ENCODE measurements at places on chromosomes 3 and 15. TPM values are rescaled to one million over a fixed set of nuclear protein-coding genes. Genes with fewer than 3 reads are reported as not detected.

The SLC12A8 gene
- 15.5 TPM for total RNA-seq

The SLC12A1 gene
- total RNA-seq: under 0.01 TPM

The DISP2 gene
- total RNA-seq: 0.36 TPM

The ZCWPW2 gene
- total RNA-seq: 1.7 TPM

The SLC2A2 gene
- not detected for total RNA-seq

The GXYLT2 gene
- 47.8 TPM for total RNA-seq

The LRRC15 gene
- 10.0 TPM for total RNA-seq

The KLF15 gene
- total RNA-seq: 3.2 TPM

The ALS2CL gene
- total RNA-seq: 0.16 TPM

The ARL13B gene
- 14.6 TPM for total RNA-seq

The VEPH1 gene
- total RNA-seq: 27.4 TPM

The IL20RB gene
- total RNA-seq: 3.9 TPM

The ZNF80 gene
- not detected for total RNA-seq

The ALDH1L1 gene
- total RNA-seq: 0.18 TPM

The CNTN6 gene
- total RNA-seq: 1.3 TPM

The HCN4 gene
- total RNA-seq: not detected

The EBLN2 gene
- 5.8 TPM for total RNA-seq

The CORO2B gene
- 8.1 TPM for total RNA-seq

The STRIT1 gene
- not detected for total RNA-seq

The CACNA2D3 gene
- total RNA-seq: not detected

The C3orf49 gene
- total RNA-seq: not detected

The DOCK3 gene
- total RNA-seq: 0.36 TPM

The PLAAT1 gene
- 0.90 TPM for total RNA-seq

The OR5K2 gene
- total RNA-seq: not detected

The LSMEM2 gene
- total RNA-seq: not detected

The GOLGA8F gene
- total RNA-seq: under 0.01 TPM

The SEMA6D gene
- 17.7 TPM for total RNA-seq

The MKRN3 gene
- total RNA-seq: 0.65 TPM

The GOLGA8S gene
- under 0.01 TPM for total RNA-seq

The SNRPN gene
- total RNA-seq: 49.3 TPM

The AMOTL2 gene
- 75.7 TPM for total RNA-seq

The BOC gene
- 16.9 TPM for total RNA-seq

The CNTN4 gene
- total RNA-seq: 0.09 TPM

The TNFAIP8L3 gene
- 22.4 TPM for total RNA-seq

The ARRDC4 gene
- total RNA-seq: 6.2 TPM

The LSM3 gene
- 5.6 TPM for total RNA-seq

The ANKUB1 gene
- total RNA-seq: not detected

The FANCD2OS gene
- not detected for total RNA-seq

The THAP10 gene
- total RNA-seq: 7.9 TPM

The NR1I2 gene
- total RNA-seq: not detected

The SPRED1 gene
- total RNA-seq: 55.1 TPM

The PLSCR4 gene
- 28.3 TPM for total RNA-seq

The ISG20 gene
- 1.9 TPM for total RNA-seq

The STAC gene
- total RNA-seq: 2.1 TPM

The HESX1 gene
- total RNA-seq: 2.4 TPM

The HGD gene
- total RNA-seq: 0.57 TPM

The TIMP4 gene
- total RNA-seq: 12.3 TPM

The GOLGA6B gene
- total RNA-seq: not detected

The EXOSC7 gene
- total RNA-seq: 80.2 TPM

The COX5A gene
- total RNA-seq: 63.0 TPM

Measured in fibroblast of the aortic adventitia (primary cell).